ENCODE measurements at places on chromosomes 7 and 10.

GRCh38 chr7:113371416-113372043 is 253.2 kb upstream of the SMIM30 start:
- no peak for DNase-seq

- no peak for DNase-seq
These were observed 39.8 kb downstream of the PIP4K2A start for GRCh38 chr10:22674573-22674930.

DNA sequence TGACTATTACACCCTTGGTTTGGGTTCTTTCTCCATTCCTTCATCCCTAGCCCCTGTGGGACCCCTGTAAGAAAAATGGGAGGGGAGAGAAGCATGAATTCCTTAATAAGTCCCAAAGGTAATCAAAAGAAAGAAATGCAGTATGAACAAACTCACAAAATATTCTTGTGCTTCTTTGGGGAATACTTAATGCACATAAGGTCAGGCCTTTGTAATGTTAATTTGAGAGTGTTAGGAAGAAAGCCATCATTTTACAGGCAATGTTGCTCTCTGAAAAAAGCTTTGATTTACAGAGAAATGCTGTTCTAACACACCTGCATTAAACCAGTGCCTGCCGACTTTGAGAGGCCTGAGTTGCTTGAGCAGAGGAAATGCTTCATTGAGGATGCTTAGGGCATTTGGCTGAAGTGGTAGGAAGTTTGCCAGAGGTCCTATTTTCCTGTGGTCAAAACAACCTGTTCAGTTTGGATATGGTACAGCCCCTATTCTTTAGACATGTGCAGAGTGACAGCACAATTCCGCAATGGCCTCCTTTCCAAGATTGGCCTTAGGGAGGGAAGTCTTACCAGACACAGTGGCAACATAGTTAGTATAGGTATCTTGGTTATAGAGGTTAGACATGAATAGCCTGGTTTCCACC is 643.4 kb downstream of the AUTS2 start:
- no peak for DNase-seq

DNA sequence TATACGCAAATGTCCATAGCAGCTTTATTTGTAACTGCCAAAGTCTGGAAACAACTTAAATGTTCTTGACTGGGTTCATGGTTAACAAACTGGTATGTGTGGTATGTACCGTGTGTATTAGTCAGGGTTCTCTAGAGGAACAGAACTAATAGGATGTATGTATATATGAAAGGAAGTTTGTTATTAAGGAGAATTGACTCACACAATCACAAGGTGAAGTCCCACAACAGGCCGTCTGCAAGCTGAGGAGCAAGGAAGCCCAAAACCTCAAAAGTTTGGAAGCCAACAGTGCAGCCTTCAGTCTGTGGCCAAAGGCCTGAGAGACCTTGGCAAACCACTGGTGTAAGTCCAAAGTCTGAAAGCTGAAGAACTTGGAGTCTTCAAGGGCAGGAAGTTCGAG is 66.8 kb downstream of the TMEM168 start:
- no peak for DNase-seq

GRCh38 chr10:92559046-92559445 is 14.8 kb downstream of the IDE start:
- no peak for DNase-seq

DNA sequence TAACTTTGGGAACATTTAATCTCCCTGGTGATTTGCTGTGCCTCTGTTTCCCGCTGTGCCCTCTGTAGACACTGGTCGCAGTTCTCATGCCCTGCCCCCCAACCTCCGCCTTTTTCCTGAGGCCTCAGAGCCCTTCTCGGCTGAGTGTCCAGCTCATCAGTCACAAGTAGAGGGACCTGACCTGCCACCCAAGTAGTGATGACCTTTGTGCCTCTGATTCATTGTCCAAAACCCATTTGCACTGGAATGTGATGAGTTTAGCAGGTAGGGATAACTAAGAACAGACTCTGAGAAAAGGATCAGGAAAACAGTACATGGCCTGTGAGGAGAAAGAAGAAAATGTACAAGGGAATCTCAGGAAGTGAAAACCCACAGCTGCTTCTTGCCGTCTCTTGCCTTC is 58.8 kb downstream of the LANCL2 start:
- no peak for DNase-seq

GRCh38 chr10:78687626-78688025 is 381.1 kb upstream of the ZMIZ1 start:
- DNase-seq, result no peak

DNA sequence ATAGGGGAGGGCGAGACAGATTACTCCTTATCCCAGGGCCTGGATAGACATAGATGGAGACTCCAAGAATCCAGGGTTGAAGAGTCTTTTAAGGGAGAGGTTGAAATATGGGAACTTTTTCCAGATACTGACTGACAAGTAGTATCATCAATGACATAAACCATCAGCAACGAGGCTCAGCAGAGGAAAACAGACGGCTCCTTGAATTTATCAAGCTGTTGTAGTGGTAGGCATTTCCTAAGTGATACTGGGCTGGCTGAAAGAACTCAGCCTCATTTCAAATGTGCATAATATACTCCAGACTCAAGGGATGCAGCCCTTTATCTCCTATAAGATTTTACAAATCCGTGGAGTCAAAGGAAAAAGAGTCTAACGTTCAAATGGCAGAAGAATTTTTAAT is 150.5 kb downstream of the FANK1 start:
- DNase-seq, result no peak

DNA sequence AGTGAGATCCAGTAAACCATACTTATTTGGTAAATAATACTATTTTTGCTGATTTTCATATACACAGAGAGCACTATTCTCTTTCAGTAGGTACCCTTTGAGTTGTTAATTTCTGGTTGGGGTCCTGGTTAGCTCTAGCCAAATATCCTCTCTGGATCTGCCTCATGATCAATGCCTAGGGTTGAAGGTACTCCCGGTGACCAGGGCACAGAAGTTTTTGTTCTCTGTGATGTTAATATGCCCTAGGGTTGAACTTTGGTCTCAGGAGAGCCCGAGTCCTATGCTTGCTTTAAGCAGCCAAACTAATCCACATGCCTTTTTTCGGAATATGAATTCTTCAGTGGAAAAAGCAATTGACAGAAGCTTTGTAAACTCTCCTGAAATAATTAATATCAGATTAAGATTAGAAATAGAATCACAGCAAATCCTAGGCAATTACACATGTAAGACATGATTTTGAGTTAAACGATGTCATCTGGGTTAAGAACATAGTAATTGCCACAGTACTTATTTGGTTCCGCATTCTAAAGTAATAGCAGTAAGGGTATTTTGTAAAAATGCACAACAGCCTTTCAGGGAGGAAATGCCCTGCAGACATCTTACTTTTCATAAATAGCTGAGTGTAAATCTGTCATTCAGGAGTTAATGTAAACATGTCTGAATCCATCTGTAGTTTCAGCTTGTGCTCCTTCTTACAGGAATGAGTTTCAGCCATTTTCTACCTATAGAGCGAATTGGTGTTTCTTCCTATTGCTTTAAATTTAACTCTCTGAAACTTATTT is 10.1 kb downstream of the CHN2 start:
- no peak for DNase-seq

DNA sequence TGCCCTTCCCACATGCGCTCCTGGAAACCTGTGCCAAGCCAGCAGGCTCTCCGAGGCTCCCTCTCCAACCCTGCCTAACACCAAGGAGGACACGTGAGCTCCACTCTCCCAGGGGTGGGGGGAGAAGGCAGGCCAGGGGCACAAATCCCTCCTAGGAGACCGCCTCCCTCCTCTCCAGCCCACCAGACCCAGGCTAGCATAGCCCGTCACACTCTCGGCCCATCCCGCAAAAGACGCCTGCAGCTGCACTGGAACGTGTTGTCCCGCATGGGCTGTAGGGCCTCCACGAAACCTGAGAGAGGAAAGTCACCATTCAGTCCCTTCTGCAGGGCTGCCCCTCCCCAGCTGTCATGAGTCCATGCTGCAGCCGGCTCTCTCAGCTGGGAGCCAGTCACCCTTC is 126.3 kb downstream of the MAD1L1 start:
- DNase-seq, result no peak

GRCh38 chr7:20542594-20542993 is 72.9 kb upstream of the ABCB5 start:
- DNase-seq, result peak; percentile 8

- DNase-seq, result peak; percentile 40
These were observed 61.9 kb upstream of the TNS3 start for GRCh38 chr7:47643716-47644400.

GRCh38 chr7:33882040-33882837 is 23.1 kb upstream of the BMPER start:
- DNase-seq, result no peak

GRCh38 chr10:17905491-17905890 is 46.2 kb upstream of the SLC39A12 start:
- DNase-seq, result no peak

DNA sequence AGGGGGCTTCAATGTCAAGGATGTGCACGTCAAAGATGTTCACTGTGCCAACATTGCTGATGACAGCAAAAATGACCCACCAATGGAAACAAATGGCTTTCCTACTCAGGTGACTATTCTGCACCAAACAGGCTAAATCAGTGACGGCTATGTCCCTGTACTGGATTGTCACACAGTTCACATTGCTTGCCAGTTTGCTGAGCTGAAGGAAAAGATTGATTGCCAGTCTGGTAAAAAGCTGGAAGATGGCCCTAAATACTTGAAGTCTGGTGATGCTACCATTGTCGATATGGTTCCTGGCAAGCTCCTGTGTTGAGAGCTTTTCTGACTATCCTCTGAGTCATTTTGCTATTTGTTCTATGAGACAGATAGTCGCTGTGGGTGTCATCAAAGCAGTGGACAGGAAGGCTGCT is 202.2 kb upstream of the ETV1 start:
- no peak for DNase-seq

DNA sequence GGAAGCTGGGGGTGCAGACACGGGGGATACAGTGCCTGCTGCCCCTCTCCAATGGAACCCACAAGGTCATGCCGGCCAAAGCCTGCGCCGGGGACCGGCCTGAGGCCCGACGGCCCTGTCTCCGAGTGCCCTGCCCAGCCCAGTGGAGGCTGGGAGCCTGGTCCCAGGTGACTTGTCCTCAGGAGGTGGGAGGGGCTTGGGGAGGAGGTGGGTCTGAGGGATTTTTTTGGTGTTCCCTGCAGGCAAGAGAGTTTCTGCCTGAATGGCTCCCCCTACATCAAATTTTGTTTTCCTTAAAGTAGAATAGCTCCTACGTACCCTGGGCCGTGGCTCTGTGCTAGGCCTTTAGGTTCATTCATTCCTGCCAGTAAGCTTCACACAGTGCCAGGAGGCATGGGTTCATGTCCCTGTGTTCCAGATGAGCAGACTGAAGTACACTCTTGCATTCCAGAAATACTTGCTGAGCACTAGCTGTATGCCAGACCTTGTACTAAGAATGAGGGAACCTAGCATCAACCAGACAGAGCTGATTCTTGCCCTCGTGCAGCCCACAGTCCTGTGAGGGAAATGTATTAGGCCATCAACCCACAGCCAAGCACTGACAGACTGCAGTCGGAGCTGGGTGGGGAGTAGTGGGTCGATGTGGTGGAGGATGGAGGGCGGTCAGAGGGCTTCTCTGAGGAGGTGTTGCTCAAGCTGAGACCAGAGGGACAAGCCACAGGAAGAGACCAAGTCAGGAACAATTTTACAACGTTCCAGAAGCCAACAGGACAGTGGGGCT is 31.1 kb downstream of the TBATA start:
- no peak for DNase-seq

- no peak for DNase-seq
These were observed 123.3 kb downstream of the WDFY4 start for GRCh38 chr10:48807791-48808470.

GRCh38 chr7:125516194-125516593 is 586.6 kb upstream of the POT1 start:
- no peak for DNase-seq

DNA sequence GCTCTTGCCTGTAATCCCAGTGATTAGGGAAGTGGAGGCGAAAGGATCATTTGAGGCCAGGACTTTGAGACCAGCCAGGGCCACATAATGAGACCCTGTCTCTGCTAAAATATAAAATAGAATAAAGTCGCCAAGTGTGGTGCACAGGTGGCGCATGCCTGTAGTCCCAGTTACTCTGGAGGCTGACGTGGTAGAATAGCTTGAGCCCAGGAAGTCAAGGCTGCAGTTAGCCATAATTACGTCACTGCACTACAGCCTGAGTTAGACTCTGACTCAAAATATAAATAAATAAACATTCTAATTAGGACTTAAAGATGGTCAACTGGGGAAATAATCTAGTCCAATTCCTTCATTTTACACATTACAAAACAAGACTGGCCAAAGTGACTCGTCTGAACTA is 768 bp downstream of the CHCHD2 start:
- DNase-seq, result peak; percentile 65

DNA sequence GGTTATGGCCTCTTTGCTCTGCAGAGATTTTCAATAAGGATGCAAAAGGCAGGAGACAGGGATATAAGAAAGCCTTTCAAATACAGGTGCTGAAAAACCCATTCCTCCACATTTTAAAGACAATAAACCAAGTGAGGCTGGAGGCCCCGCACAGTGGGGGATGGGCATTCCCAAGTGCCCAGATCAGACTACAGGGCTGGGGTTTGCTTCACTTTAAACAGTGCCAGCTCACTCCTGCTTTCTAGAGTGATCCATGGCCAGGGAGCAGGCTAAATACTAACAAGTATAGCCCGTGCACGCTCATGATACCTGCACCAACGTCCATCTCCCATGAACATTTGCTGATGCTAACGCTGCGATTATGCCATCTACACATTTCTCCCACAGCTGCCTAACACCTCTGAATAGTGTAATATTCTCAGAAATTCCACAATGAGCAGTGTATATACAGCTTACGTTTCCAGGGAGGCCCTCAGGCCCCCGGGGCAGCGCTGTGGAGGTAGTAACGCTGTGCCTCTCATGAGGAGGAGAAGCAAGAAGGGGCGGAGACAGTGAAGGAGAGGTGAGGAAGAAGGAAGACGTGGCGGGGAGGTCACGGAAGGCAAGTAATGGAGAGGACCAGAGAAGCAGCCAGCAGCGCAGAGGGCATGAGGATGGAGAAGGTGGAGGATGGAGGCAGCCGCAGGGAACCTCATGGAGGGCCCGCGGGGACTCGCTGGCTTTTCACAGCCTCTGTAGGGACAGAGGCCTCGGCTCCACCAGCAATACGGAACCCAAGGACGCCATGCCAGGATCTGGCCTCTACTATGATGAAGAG is 141.7 kb downstream of the USP6NL start:
- no peak for DNase-seq

DNA sequence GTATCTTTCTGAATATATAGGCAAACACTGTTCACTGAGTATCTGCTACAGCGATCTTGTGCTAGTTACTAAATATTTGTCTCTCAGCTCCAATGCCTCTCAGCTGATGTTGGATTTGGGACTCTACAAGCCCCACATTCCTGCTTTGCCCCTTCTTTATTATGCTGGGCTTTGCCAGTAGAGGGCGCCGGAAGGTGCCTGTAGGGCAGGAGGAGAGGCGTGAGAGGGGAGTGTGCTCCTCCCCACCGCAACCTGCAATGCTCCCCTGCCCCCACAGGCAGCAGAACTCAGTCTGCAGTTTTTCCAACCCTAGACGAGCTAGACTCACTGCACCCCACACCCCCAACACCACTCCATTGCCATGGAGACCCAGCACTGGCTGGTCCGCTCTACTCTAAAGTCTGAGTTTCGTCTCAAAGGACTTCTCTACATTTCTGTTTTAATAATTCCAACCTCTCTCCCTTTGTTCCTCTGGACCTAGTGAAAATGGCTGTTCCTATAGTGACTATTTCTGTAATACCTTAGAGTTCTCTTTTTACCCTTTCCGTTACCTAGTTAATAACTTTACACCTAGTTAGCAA is 337.6 kb downstream of the CCSER2 start:
- DNase-seq, result no peak

- no peak for DNase-seq
These were observed 50.7 kb downstream of the AKR1D1 start for GRCh38 chr7:138126928-138127327.

- DNase-seq, result peak; percentile 94
These were observed 1.6 kb downstream of the COMTD1 start for GRCh38 chr10:75234017-75234682.

Measured in hematopoietic multipotent progenitor cell (in vitro differentiated cells).